ENCODE measurements at places on chromosomes 16 and 17.

DNA sequence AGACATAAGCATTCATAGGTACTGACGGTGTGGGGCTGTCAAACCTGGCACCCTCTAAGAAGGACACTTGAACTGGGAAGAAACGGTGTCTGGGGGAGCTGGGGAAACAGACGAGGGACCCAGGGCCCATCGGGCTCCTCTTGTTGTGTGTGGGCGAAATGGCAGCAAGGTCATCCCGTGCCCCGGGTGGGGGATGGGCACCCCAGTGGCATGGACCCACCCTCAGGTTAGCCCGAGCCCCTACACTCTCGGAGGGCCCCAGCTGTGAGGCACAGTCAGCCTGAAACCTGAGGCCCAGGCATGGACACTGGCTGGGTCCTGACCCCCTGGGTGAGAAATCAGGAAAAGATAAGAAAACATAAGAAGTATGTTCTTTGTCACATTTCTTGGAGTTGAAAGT is 57.1 kb downstream of the MYO18A start:
- no peaks in the 10 kb centered on the region for H3K36me3 ChIP-seq
- no peaks in the 10 kb centered on the region for H3K4me1 ChIP-seq
- no peak overlapping the region for H3K27ac ChIP-seq
- no peak for DNase-seq

- H3K27ac ChIP-seq: no peak overlapping the region
- no peak for DNase-seq
- H3K27me3 ChIP-seq: no peaks in the 10 kb centered on the region
- H3K4me1 ChIP-seq: peaks cover 3% of the 10 kb centered on the region
- H3K36me3 ChIP-seq: no peaks in the 10 kb centered on the region
Observed at GRCh38 chr16:11232852-11233726, 22.9 kb downstream of the SOCS1 start.

DNA sequence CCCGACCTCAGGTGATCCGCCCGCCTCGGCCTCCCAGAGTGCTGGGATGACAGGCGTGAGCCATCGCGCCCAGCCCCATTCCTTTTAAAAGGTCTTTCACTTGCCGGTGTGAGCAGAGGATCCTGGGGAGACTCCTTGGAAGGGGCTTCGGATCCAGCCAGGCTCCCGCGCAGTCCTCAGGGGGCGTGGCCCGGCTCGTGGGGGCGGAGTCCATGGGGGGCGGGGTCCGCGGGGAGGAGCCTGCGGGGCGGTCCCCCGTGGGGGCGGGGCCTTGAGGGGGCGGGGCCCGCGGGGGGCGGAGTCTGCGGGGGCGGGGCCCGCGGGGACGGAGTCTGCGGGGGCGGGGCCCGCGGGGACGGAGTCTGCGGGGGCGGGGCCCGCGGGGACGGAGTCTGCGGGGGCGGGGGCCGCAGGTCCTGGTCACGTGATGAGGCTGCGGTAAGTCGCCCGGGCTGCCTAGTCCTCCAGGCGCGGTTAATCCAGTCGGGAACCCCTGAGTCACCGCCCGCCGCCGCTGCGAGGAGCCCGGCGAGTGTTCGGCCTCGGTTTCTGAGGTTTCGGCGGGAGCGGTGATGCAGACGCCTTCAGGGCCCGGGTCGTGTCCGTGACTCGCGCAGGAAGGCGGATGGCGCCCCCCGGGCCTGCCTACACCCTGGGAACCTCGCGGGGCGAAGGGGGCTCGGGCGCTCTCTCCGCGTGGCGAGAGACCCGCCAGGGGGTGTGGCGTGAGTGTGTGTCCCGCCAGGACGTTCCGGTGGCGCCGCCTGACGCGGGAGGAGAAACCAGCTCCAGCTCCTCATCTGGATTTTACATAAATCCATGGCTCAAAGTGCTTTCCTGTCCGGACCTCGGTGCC is 23.6 kb upstream of the ABR start:
- no peaks in the 10 kb centered on the region for H3K4me1 ChIP-seq
- H3K27ac ChIP-seq: no peak overlapping the region
- no peaks in the 10 kb centered on the region for H3K27me3 ChIP-seq
- no peaks in the 10 kb centered on the region for H3K36me3 ChIP-seq
- no peak for DNase-seq
- H3K4me3 ChIP-seq: peak overlapping the region; percentile 65

- no peaks in the 10 kb centered on the region for H3K27me3 ChIP-seq
- no peak for DNase-seq
Observed at GRCh38 chr16:10122546-10122945, 59.7 kb downstream of the GRIN2A start.

- no peaks in the 10 kb centered on the region for H3K27me3 ChIP-seq
- no peak overlapping the region for H3K4me3 ChIP-seq
- H3K27ac ChIP-seq: no peak overlapping the region
- no peak for DNase-seq
Observed at GRCh38 chr17:2983255-2983654, 80.2 kb downstream of the OR1D5 start.

DNA sequence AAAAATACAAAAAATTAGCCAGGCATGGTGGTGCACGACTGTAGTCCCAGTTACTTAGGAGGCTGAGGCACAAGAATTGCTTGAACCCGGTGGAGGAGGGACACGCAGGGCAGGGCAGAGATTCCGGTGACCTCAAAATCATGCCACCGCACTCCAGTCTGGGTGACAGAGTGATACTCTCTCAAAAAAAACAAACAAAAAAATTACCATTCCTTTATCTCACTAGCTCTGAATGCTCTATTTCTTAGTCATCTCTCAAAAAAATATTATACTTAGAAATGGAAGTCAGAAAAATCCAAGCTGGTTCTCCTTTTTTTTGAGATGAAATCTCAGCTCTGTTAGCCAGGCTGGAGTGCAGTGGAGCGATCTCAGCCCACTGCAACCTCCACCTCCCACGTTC is 40.8 kb downstream of the SPOP start:
- no peaks in the 10 kb centered on the region for H3K27me3 ChIP-seq
- H3K4me1 ChIP-seq: no peaks in the 10 kb centered on the region
- no peak for DNase-seq
- no peaks in the 10 kb centered on the region for H3K36me3 ChIP-seq
- no peak overlapping the region for H3K27ac ChIP-seq

DNA sequence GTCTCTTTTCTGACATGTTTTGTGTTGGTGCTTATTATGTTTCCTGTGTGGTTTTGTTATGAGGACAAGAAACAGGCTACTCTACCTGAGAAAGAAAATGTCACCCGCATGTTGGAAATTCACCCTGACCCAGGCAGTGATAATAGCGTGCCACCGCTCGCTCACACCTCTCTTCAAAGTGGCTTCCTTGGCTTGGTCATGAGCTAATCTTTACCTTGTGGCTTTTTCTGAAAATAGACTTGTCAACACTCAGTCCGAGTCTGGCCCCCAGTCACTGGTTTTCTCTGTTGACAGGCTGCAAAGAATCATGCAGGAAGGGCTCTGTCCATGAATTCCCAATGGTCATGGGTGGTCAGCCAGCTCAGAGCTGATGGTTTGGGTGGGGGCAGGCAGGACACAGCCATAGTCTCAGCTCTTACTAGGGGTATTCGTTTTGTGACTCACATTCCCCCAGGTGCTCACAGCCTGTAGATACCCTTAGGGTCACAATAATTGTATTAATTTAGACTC is 121.3 kb upstream of the CACNG5 start:
- H3K4me1 ChIP-seq: no peaks in the 10 kb centered on the region
- H3K4me3 ChIP-seq: no peak overlapping the region
- H3K36me3 ChIP-seq: no peaks in the 10 kb centered on the region
- no peak overlapping the region for H3K27ac ChIP-seq
- H3K27me3 ChIP-seq: no peaks in the 10 kb centered on the region
- no peak for DNase-seq

Measured in iPS DF 6.9 (cell line).